Fibroblast of skin of left biceps (primary cell): ENCODE measurements at places on chromosomes 7 and 10.

DNA sequence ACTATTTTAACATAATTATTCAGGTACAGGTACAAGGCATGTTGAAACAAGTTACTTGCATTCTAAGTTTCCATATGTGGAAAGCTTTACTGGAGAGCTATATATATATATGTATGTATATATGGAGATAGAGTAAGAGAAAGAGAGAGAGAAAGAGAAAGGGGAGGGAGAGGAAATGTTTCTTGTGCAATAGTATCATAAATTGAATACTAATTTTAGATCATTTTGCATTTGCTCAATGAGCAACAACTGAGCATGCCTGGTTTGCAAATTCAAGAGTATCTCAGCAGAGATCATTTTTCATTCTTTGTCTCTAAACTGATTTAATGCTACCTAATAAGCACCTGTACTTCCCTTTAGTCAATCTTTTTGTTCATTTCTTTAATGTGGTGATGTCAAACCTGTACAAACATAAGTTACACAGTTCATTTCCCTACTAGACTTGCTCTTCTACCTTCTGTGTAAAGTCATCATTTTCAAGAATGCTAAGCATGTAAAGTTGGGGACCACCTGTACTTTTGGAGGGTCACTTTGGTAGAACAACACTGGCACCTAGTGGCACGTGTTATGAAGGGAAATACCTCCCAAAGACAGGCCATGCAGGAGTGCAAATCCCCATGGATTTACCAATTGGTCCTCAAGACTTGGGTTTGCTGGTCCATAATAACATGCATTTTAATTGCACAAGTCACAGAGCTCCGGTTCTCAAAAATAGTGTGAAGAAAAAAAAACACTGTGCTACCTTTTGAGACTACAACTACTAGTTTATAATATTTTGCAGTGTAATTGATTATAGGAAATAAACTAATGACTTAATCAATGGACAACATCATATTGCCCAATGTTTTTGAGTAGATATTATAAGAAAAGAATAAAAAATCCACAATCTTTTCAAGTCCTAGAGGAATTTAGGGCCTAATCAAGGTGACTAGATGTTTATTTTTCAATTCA lies 431.2 kb upstream of the IGFBP3 start:
- peak; percentile 46 for DNase-seq

GRCh38 chr7:155999631-156000489 lies 187.6 kb upstream of the SHH start:
- no peak for DNase-seq

DNA sequence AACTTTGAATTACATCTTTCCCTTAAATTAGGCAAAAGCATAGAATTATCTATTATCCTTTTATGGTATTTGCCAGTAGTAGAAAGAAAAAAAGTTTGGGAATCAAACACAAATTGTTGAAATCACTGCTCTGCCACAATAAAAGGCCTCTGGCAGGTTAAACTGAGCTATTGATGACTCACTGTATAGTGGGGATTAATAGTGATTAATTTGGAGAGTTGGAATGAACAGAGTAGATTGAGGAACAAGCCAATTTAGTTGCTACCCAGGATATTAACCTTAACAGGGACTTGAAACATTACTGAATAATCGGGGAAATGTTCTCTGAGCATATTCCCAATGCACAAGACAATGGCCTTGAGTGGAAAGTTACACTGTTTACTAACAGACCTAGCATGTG lies 33.1 kb downstream of the MASTL start:
- no peak for DNase-seq

- DNase-seq: no peak
These were observed 26.1 kb downstream of the MYPN start for GRCh38 chr10:68135362-68135761.

- no peak for DNase-seq
These were observed 23.7 kb downstream of the CRHR2 start for GRCh38 chr7:30658479-30659074.

DNA sequence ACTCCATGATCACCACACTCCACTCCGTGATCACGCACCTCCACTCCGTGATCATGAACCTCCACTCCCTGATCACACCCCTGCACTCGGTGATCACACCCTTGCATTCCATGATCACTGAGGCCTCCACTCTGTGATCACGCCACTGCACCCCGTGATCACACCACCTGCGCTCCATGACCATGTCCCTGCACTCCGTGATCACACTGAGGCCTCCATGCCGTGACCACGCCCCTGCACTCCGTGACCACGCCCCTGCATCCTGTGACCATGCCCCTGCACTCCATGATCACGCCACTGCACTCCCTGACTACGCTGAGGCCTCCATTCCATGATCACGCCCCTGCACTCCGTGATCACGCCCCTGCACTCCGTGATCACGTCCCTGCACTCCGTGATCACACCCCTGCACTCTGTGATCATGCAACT lies 27.1 kb downstream of the STK32C start:
- DNase-seq: no peak

DNA sequence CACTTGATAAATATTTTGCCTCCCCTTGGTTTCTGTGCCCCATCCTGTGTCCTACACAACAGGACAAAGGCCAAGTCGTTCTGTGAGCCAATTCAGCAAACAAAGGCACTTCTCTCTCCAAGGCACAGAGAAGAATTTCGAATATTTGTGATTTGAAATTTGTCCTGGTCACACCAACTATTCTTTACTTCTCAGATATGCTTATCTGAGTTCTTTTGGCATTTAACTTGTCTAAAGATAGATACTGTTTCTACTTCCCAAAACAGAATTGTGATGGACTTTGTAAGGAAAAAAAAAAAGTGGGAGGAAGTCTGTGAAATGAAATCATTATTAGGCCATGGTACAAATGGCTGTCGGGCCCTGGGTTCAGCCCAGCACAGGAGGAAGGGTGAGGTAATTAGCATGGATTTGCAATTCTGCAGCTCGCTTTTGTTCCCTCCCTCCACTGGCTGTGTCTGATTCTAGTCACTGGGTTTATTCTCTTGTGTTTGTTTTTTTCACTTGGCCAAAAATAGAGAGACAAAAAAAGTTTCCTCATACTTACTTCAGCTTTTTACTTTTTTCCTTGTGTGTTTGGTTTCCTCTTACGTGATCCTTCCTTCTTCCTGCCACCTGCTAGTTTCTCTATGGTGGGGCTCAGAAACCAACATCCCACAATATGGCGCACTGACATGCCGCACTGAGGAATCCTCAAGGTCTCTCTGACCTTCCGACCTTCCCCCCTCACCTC lies 108.2 kb upstream of the MKLN1 start:
- DNase-seq: no peak

- DNase-seq: no peak
These were observed 182.1 kb downstream of the EVX1 start for GRCh38 chr7:27424749-27425148.

DNA sequence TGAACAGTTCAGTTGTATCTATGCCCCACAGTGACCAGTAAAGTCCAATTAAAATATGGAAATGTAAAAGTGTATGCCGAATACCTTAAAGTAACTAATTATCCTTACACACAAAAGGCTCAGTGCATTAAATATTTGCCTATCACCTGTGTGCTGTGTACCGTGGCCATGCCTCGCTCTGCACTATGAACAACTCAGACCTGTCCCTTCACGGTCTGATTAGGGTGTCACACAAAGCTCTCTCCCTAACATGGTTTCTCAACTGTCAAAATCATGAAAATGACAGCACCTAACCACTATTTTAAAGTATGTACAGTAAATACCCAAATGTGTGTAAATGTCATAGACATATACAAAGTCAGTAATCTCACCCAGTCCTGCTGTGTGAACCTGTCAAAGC lies 43.1 kb downstream of the STK17A start:
- no peak for DNase-seq

DNA sequence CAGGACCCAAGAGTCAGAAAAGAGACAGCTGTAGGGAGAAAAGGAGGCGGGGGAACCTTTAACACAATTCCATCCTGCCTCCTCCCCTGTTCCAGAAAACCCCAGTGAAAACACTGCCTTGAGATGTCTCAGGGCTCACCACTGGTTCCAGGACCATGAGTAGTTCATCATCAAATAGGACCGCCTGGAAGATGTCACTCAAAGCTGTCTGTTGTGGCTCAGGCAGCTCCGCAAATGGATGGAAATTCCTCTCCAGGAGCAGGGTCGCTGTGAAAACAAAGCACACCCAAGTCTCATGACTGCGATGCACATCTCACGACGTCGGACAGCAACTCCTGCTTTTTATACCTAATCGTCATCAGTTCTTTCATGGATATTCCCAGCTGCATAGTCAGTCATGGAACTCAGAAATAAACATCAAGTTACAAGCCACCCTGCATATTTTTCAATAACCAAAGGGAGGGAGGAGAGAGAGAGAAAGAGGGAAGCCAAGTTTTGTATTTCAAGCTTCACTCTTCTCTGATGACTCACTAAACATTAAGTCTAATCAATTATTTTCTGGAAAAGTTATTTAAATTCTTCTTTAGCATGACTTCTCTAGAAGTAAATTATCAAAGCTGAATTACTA lies 49.2 kb downstream of the GSDME start:
- DNase-seq: no peak

GRCh38 chr10:93392121-93392520 lies 90.0 kb downstream of the MYOF start:
- DNase-seq: no peak

DNA sequence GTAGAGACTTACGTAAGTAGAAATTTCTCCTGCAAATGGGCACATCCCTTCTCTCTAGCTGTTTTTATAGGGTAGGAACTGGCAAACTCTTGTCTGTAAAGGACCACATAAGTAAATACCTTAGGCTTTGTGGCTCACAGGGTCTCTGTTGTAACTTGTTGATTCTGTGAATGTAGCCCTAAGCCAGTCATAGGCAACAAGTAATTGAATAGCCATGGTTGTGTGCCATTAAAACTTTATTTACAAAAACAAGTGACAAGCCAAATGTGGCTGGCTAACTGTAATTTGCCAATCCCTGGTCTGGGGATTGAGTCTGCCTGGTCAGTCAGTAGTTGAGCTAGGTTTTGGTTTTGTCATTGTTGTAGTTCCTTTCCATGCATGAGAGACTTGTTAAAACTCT lies 5.3 kb upstream of the KLF6 start:
- no peak for DNase-seq

DNA sequence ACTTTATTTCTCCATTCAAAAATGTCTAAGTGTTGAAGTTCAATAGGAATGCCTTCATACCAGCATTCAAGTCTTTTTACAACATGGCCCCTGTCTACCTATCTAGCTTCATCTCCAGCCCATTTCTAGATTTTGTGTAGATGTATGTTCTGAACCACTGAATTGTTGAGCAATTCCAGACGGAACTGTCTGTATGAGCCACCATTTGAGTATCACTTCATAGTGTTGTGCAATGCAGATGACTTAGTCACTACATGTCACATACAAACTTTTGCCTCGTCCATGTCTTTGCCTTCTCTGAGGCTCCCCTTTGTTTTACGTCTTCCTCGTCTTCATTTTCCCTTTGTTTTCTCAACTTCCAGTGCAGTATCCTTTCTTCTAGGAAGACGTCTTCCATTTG lies 118.1 kb downstream of the INHBA start:
- DNase-seq: no peak

- no peak for DNase-seq
These were observed 33.9 kb upstream of the CTTNBP2 start for GRCh38 chr7:117907049-117907640.

DNA sequence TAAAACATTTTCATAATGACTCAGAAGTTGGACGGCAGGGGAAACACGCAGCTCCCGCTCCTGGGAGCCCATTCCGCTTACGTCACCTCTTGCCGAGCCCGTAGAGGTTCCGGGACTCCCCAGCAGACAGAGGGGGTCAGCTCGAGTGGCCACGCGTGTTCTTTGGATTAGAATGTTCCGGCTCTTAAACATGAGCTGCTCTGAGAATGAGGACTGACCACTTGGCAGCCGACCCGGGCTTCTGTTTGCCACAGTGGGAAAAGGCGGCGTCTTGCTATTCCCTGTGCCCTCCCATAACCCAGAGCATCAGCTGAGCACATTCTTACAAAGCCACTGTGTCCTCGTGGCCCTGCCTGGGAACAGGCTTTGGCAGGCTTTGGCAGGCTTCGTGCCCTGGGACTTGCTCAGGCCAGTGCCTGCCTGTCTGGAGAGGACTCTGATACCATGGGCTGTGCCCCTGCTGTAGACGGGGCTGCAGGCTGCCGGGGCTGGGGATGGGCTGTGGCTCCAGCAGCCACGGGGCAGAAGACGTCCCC lies 40.1 kb downstream of the PFKP start:
- DNase-seq: no peak

- DNase-seq: no peak
These were observed 138.1 kb downstream of the NOC3L start for GRCh38 chr10:94224656-94225055.

- DNase-seq: no peak
These were observed 147.1 kb downstream of the SLC25A13 start for GRCh38 chr7:96174812-96175211.

GRCh38 chr7:122136639-122137245 lies 7.3 kb downstream of the AASS start:
- DNase-seq: no peak

- DNase-seq: no peak
These were observed 3.0 kb downstream of the BUB3 start for GRCh38 chr10:123157210-123157609.

DNA sequence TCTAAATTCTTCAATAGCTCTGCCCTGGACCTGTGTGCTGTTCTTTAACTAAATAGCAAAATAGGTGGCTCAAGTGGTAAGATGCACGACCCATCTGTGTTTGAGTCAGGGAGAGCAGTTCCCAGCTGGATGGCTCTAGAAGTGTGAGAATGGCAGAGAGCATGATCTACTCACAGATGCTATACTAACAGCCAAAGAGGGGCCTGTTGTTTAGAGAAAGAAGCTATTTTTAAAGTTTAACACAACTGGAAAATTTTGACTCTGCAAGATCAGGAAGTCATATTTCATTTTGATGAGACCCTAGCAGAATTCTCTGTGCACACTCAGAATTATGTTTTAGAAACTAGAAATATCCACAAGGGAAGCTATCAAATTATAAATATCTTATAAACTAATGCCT lies 87.4 kb upstream of the PIP4K2A start:
- DNase-seq: no peak

DNA sequence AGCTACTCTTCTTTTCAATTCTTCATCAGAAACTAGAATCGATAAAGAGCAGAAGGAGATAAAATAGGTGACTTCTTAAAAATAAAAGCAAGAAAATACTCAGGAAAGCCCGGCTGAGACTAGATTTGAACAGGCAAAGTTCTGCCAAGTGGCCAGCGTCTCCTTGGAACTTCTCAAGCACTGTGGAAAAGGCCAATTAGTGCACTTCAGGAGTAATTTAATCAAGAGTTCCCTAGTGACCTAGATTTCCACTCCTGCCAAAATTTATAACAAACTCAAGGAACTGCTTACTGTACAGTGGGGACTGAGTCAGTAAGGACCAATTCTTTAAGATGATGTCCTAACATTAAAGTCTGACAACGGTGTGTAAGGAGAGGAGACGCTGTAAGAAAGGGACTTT lies 57.3 kb downstream of the CHCHD3 start:
- DNase-seq: no peak

- no peak for DNase-seq
These were observed 13.2 kb downstream of the CCDC7 start for GRCh38 chr10:32459051-32459698.

GRCh38 chr10:84908491-84908890 lies 580.1 kb downstream of the CCSER2 start:
- no peak for DNase-seq
